ENCODE measurements at places on chromosomes 3 and 15.
A peak's percentile ranks its signal among the peaks of the same experiment; 100 is the strongest.

GRCh38 chr15:47934342-47934741, 186.4 kb upstream of the SLC24A5 start:
- DNase-seq: no peak

GRCh38 chr3:144273601-144274000, 302.0 kb downstream of the DIPK2A start:
- no peak for DNase-seq

GRCh38 chr3:194715022-194715800, 29.5 kb downstream of the FAM43A start:
- no peak for DNase-seq

DNA sequence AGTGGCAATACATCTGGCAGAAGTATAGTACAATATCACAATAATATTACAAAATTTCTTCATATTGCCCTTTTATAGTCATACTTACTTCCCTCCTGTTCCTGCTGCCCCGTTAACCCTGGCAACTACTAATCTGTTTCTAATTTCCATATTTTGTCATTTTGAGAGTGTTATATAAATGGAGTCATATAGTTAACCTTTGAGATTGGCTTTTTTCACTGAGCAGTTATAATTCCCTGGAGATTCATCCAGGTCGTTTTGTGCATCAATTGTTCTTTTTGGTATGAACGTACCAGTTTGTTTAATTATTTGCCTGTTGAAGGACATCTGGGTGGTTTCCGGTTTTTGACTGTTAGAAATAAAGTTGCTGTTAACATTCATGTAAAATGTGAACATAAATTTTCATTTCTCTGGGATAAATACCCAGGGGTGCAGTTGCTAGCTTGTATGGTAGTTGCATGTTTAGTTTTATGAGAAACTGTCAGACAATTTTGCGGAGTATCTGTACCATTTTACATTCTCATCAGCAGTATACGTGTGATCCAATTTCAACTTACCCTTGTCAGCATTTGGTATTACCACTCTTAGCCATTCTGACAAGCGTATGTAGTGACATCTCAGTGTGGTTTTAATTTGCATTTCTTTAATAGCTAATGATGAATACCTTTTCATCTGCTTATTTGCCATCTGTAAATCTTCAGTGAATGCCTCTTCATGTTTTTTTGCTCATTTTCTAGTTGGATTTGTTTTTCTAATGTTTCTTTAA, 32.2 kb upstream of the IL20RB start:
- no peak for DNase-seq

DNA sequence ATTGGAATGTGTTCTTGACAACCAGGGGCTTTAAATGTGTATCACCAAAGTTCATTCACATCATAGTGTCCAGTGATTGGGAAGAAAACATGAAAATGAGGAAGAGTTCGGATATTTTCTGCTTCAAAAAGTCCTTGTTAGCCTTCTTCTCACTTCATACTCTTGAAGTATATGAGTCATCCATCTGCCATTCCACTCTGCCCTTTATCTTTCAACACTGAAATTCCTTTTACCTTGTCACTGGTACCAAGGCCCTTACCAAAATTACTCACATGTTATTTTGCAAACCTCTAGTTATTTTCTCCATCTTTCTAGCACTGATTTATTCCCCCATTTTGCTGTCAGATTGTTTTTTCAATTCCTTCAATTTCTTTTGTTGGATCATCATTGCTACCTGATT, 32.5 kb downstream of the OR5H15 start:
- DNase-seq: no peak

- DNase-seq: no peak
Observed at GRCh38 chr3:149777414-149778214, 14.7 kb downstream of the ANKUB1 start.

GRCh38 chr15:52243697-52244555, 51.7 kb downstream of the MYO5C start:
- DNase-seq: no peak

DNA sequence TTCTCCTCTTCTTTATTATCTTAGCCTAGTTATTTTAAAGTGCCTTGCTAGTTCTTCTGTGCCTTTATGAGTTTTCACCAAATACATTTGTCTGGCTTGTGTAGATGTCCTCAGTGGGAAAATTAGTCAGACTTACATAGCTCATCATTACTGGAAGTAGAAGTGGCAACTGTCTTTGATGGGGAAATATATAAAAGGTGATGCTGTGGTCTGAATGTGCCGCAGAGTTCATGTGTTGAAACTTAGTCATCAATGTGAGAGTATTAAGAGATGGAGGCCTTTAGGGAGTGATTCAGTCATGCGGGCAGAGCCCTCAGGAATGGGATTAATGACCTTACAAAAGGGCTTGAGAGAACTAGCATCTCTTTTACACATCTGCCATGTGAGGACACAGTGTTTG, 6.4 kb upstream of the ERICH6 start:
- no peak for DNase-seq

- peak; percentile 15 for DNase-seq
Observed at GRCh38 chr3:42159706-42160472, 68.7 kb downstream of the TRAK1 start.

DNA sequence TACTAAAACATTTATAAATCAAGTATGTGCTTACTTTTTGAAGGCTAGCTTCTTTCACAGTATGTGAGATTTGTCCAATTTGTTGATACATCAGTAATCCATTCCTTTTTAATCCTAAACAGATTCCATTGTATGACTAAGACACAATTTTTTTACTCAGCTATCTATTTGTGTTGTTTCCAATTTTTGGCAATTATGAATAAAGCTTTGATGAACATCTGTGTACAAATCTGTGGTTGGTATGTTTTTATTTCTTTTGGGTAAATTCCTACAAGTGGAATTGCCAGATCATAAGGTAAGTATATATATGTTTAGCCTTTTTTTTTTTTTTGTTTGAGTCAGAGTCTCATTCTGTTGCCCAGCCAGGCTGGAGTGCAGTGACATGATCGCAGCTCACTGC, 56.2 kb upstream of the VEPH1 start:
- no peak for DNase-seq

DNA sequence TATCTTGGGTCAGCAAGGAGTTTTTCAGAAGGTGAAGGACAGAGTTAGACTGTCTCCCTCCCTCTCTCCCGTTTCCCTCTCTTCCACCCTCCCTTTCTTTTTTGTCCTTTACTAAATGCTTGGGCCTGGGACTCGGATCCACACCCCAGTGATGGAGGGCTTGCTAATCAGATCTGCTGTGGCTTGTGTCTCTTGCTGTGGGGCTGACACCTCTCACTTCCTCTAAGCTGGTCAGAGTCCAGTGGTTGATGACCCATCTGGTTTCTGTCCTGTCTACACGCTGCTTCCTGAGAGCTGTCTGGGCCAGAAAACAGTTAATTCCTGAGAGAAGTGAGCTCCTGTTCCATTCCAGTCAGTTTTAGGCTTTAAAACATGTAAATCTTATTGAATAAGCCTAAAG, 849 bp downstream of the TRAK1 start:
- DNase-seq: no peak

- DNase-seq: no peak
Observed at GRCh38 chr3:151367448-151367847, 17.1 kb downstream of the P2RY12 start.

DNA sequence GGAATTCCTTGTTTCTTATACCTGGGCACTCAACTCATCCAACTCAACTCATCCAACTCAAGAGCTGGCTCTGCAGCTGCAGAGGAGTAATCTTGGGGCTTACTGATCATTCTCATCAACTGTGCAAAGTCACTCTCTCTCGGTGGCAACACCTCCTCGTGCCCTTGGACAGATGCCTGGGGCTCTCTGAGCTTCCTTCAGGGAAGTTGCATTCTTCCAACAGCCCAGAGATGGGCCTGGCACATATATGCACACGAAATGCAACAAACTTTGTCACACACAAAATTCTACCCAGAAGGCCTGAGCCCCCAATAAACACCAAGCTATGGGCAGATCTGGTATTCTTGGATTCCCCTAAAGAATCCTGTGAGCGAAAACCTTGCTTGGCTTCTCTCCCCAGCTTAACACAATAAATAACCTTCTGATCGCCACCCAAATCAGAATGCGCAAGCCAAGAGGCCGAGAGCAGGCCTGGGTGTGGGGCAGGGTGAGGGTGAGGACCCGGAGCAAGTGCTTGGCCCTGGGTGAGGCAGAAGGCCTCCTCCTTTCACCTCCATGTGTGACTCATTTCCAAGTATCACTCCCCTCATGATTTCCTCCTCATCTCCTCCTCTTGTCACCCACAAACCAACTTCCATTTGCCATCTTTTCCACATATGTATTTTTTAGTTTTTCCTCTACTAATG, 15.4 kb downstream of the TGM5 start:
- no peak for DNase-seq

- DNase-seq: no peak
Observed at GRCh38 chr15:80367094-80367493, 37.1 kb upstream of the ARNT2 start.

- DNase-seq: no peak
Observed at GRCh38 chr3:119632216-119632615, 28.2 kb downstream of the POPDC2 start.

- DNase-seq: no peak
Observed at GRCh38 chr3:192005989-192006388, 545.0 kb downstream of the PYDC2 start.

DNA sequence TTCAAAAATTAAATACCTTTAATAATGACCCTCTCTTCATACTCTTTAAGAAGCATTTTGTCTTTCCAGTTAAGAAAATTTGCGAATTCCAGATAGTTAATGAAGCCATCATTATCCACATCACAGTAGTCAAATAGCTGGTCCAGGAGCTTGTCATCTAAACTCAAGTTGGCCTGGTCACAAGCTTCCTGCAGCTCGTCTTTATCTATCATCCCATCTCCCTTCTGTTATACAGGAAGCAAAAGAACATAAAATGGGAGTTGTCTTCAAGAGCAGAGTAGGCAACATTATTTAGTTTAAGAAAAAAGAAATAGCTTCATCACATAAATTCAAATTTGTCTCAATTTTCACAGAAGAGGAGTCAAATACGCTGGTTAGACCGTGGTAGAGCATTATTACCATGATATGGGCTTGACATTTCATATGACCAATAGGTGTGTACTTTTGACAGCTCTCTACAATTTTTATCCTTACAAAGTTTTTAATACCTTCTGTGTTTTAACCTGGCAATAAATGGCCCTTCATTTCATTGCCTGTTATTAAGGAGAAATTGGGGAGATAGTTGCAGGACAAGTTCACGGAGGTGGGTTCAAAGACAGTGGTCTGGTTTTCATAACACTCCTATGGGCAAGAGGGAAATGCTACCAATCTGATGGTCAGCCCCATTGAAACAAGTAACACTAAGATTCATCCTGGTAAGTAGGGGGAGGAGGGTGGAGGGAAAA, 45.4 kb downstream of the EFHB start:
- DNase-seq: no peak

DNA sequence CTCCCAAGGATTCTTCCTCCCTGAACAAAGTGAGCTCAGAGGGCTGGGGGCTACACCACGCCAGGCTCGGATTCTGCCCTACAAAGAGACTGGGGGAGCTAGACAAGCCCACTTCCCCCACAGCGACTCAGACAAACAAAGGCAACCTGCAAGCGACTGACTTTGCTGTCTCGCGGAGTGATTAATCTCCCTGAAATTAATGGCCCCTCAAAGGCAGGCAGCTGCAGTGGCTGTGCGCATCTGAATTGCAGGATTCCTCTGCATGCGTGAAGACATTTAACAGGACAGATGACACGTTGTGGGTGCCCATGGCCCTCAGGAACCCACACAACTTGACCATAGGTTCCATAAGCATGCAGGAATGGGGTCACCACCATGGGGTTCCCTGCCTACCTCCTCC, 18.4 kb downstream of the CTXND1 start:
- no peak for DNase-seq

DNA sequence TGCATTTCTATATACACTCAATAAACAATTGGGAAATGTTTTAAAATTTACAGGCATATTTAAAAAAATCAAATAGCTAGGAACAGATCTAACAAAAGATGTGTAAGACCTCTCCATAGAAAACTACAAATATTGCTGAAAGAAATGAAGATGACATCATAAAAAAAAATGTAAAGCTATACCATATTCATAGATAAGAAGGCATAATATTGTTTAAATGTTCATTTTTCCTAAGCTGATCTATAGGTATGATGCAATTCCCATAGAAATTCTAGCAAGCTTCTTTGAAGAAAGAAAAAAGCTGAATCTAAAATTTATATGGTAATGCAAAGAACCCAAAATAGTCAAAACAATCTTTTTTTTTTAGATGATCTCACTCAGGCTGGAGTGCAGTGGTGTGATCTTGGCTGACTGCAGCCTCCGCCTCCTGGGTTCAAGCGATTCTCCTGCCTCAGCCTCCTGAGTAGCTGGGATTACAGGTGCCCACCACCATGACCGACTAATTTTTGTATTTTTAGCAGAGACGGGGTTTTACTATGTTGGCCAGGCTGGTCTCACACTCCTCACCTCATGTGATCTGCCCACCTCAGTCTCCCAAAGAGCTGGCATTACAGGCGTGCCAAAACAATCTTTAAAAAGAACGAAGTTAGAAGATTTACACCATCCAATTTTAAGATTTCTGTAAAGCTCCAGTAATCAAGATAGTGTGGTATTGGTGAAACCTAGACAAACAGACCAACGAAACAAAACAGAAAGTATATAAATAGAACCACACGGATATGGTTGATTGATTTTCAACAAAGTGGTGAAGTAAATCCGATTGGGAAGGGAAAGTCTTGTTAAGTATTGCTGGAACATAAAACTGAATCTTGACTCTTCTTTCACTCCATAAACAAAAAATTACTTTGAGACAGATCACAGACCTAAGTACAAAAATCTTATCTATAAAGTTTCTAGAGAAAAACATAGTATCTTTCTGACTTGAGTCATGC, 6.3 kb upstream of the BHLHE40 start:
- no peak for DNase-seq

- DNase-seq: no peak
Observed at GRCh38 chr15:62515696-62516395, 350.8 kb upstream of the C2CD4B start.

DNA sequence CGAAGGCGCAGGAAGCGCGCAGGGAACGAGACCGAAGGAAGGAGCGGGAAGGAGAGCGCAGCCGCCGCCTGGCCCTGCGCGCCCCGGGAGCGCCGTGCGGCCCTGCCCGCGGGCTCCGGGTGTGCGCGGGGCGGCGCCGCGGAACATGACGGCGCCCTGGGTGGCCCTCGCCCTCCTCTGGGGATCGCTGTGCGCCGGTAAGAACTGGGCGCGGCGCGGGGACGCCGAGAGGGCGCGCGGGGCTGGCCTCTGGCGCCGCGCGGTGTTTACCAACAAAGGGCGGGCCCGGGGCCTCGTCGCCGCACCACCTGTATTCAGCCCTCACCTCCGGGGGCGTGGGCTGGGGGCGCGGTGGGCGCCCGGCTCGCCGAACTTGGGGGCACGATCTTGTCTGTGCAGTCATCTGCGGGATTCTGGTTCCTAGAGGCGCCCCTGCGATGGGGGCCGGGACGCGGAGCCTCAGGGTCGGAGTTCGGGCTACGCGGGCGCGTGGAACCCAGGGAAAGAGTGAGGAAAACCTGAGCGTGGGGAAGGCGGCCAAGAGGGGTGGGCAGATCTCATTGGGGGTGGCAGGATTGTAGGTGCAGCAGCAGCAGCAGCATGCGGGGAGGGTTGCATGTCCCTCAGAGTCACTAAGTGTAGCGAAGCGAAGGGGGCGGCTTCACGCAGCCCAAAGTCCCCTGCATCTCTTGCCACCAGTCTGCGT, 641 bp downstream of the ACVR2B start:
- peak; percentile 7 for DNase-seq

GRCh38 chr3:194950906-194951628, 265.4 kb downstream of the FAM43A start:
- DNase-seq: no peak

Measured in stimulated activated CD8-positive, alpha-beta memory T cell treated with anti-CD3 and anti-CD28 coated beads, Interleukin-2, amount 100 ng/mL, for 48 hours (primary cell).